Karpas-422 (cell line): ENCODE measurements at places on chromosomes 13 and 19.

- no peak for DNase-seq
These were observed 802 bp downstream of the DMPK start for GRCh38 chr19:45781214-45782161.

DNA sequence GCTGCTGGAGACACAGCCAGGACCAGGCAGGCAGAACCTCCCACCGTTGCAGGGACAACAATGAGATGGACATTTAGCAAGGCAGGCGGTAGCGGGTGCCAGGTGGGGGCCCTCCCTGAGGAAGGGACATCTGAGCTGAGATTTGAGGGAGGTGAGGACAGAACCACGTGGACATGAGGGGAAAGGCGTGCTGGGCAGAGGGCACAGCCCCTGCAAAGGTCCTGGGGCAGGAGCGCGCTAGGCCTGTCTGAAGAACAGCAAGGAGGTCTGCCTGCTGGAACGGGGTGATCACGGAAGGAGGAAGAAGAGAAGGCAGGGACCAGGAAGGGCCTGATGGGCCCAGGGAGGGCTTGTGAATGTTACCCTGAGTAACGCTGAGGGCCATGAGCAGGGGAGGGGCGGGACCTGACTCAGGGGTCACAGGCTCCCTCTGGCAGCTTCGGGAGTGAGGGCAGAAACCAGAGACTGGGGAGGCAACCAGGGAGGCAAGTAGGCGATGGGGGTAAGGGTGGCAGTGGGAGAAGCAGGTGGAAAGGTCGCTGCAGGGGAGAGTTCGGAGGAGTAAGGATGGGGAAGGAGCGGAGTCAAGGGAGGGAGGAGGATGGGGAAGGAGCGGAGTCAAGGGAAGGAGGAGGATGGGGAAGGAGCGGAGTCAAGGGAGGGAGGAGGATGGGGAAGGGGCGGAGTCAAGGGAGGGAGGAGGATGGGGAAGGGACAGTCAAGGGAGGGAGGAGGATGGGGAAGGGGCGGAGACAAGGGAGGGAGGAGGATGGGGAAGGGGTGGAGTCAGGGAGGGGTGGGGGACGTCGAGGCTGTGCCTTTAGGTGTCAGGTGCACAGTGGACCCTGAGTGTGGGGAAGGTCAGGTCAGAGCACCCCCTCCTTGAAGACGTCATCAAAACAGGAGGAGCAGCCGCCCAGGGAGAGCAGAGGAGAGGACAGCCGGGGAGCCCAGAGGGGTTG lies 15.7 kb upstream of the B3GNT3 start:
- DNase-seq: no peak

DNA sequence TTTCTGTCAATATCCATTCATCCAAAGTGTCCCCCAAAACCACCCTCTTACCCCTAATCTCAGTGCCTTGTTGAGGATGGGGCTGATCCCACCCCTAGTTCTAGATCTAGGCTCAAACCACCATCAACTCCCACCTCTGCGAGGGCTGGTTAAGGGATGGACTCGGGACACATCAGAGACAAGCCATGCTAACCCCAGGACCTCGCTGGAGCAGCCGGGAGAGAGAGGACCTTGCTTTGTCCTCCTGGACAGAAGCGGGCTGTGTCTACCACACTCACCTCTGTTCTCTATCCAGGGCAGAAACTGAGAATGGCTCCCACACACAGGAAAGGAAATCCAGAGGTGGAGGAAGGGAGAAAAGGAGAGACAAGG lies 90.8 kb upstream of the UQCRFS1 start:
- no peak for DNase-seq

DNA sequence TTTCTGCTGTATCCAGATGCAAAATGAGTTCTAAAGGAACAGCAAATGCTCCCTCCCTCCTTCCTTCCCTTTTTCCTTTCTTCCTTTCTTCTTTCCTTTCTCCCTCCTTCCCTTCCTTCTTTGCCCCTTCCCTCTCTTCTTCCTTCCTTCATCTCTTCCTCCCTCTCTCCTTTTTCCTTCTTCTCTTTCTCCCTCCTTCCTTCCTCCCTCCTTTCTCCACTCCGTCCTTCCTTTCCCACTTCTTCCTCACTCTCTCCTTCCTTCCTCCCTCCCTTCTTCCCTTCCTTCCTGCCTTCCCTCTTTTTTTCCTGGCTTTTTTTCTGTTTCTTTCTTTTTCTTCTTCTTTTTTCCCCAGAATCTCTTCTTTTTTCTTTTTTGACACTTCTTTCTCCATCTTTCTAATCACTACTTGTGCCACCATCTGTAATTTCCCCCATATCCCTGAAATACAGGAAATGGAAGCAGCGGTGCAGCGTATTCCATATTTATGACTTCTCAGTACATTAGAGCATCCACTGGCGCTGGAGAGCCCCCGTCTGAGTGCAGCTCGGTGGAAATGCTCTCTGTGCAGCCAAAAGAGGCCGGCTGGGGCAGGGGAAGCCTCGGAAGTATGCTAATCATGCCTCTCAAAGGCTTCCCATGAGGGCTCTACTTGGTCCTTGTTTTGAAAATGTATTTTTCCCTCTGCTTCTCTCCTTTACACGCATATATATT lies 275.6 kb downstream of the TSHZ3 start:
- no peak for DNase-seq

DNA sequence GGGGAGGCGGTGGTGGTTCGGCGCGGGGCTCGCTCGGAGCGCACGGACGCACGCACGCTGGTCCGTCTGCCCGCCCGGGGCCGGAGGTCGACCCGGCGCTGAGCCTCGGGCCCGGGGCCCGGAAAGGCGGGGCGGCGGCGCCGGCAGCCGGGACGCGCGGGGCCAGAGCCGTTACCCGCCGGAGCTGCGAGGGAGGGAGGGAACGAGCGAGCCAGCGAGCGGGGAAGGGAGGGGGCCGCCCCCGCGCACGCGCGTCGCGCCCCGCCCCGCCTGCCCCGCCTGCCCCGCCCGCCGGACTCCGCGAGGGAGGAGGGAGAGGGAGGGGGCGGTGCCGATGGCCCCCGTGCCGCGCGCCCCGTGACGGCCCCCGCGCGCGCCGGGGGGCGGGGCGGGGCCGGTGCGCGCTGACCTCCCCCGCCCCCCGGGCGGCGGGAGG lies 15.0 kb downstream of the CIC start:
- DNase-seq: peak; percentile 95

- DNase-seq: no peak
These were observed 1405.1 kb downstream of the PCDH9 start for GRCh38 chr13:65825039-65825438.

DNA sequence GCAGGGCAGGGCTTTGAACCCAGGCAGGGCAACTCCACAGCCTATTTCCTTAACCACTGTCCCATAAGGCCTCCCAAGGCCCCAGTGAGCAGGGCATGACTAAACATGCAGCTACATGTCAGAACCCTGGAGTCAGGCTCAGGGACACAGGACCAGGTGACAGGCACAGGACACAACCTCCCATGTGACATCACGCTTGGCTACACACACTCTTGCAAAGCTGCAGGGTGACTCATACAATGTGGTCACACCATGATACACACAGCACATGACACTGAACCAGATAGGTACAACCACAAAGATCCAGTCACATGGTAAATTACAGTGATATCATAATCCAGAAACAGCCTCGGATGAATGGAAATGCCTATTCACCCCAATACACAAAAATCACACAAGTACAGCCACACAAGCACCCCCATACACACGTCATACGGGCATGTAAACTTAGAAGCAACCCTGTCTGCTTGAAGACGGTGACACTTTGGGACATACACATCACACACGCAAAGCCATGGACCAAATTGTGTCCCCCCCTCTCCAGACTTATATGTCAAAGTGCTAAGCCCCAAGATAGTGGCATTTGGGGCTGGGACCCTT lies 14.5 kb downstream of the KLK4 start:
- DNase-seq: peak; percentile 96

GRCh38 chr13:91768746-91769145 lies 370.3 kb downstream of the GPC5 start:
- no peak for DNase-seq

DNA sequence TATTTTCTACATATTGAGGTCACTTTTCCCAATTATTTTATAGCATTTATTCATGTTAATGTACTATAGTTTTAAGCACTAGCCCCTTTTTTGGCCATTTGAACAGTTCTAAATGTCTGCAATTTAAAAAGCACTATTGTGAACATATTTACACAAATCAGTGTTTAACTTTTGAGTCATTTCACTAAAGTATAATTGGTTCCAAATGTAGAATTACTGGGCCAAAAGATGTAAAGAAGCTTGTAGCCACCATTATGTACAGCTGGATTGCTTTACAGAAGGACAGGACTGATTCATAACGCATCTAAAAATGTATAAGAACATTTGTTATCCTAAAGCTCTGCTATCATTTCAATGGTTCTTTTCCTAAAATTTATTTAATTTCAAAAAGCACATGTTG lies 16.6 kb upstream of the ATP12A start:
- no peak for DNase-seq

DNA sequence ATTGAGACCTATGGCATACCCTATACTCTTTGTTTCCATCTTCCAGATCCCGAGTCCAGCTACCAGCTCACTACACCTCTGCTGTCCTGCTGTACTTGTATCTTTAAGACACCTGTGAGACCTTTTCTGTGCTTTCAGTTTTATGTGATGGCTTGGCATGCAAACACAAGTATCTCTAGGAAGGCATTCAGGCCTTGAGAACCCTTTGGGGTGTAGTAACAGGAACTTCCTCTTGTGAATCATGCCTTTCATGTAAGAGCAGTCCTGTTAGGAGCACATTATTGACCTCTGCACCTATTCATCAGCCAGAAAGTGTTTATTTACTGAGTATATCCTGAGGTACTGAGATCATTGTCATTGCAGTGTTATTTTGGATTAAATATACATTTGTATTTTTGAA lies 87.0 kb upstream of the HTR2A start:
- DNase-seq: peak; percentile 80

DNA sequence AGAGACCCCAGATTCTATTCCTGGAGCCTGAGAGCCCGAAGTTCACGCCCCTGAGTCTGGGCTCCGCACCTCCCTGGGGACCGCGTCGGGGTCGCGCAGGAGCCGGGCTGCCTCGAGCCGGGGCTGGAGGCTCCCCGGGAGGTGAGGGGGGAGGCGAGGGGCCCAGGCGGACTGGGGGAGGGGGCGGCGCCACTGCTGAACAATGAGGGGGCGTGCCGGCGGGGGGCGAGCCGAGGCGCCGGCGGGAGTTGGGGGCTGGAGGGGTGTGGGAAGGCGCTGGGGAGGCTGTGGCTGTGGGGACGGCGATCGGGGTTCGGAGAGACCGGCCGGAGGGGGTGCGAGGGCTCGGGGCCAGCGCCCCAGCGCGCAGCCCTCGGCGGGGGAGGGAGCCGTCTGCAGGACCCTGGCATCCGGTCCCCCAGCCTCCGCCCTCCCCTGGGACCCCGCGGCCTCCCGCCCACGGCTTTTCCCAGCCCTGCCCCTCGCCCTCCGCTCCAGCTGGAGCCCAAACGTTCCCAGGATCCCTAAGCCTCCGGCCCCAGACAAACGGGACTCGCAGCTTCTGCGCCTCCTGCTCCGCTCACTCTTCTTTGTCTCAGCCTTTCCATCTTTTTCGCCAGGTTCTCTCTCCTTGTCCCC lies 922 bp downstream of the PLEKHG2 start:
- peak; percentile 76 for DNase-seq

GRCh38 chr13:108315991-108316390 lies 46.5 kb downstream of the TNFSF13B start:
- no peak for DNase-seq

GRCh38 chr19:51181377-51181912 lies 39.3 kb downstream of the SIGLEC7 start:
- no peak for DNase-seq

- no peak for DNase-seq
These were observed 5.5 kb upstream of the RNF113B start for GRCh38 chr13:98182589-98182988.

GRCh38 chr13:35293579-35294226 lies 182.8 kb downstream of the MAB21L1 start:
- no peak for DNase-seq

GRCh38 chr19:58466089-58466759 lies 656 bp upstream of the ZNF324 start:
- no peak for DNase-seq

DNA sequence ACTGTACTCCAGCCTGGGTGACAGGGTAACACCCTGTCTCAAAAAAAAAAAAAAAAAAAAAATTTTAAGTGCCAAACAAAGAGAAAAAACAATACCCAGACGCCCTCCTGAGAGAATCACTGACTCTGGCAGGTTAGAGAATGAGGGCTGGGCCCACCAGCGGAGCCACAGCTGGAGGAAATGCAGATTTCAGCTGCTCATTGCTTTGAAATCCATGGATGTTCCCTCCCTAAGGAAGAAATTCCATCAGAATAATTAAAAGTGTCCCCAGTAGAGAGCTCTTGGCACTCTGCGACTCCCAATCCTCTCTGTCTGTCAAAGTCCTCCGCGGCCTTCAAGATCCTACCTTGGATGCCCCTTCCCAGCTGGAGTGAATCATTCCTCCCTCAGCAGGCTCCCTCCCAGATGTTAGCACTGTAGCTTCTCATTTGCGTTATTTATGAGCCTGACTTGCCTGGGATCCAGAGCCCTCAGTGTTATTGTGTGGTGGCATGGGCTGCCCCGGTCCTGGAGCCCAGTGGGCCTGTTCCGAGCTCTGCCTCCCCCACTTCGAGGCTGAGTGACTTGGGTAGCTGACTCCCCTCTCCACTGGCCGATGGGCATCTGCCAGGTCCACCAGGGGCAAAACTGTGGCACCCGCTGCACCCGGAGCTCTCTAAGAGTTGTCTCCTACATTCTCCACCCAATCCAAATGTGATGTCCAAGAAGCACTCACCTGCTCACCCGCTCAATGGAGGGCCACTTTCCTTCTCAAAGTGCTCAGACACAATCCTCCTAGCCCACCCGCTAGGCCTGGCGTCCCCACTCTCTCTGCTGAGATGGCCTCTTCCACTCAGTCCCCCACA lies 47.0 kb downstream of the SERP2 start:
- DNase-seq: no peak

DNA sequence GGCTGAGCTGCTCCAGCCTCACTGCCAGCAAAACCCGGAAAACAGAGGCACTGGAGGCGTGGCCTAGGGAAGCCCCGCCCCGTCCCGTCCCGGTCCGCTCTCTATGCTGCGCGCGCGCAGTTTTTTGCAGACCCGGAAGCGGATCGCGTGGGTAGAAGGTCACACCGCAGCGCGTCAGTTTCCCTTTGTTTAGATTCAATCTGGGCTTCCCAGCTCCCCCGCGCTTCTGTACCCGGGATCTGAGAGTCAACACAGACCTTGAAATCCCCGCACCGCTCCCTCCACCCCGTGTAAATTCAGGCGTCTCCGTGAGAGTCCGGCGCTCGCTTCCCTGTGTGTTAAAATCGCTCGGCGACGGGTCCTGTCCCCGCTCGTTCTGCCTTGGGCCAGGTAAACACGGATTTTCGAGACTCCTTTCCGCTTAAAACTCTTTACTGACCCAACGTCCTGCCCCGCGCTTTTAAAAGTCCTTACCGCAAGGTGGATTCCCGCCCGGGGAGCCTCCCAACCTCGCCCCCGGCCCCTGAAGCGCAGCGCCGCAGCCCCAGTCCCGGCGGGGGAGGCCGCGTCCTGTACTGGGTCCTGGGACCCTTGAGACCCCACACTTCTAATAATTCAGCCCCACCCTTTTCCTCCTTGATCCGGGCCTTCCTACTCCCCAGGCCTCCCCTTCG lies at the start of gene ZNF610:
Gene ZNF610, plus strand, starts transcription at position 127 of the 674 bp plus-strand sequence. CDS start 12,930 bp downstream, outside the sequence.
- peak; percentile 97 for DNase-seq

- no peak for DNase-seq
These were observed 808 bp downstream of the SLITRK5 start for GRCh38 chr13:87671753-87672605.
